NCI-H187 (cell line): ENCODE measurements at places on chromosomes 7 and 10.

DNA sequence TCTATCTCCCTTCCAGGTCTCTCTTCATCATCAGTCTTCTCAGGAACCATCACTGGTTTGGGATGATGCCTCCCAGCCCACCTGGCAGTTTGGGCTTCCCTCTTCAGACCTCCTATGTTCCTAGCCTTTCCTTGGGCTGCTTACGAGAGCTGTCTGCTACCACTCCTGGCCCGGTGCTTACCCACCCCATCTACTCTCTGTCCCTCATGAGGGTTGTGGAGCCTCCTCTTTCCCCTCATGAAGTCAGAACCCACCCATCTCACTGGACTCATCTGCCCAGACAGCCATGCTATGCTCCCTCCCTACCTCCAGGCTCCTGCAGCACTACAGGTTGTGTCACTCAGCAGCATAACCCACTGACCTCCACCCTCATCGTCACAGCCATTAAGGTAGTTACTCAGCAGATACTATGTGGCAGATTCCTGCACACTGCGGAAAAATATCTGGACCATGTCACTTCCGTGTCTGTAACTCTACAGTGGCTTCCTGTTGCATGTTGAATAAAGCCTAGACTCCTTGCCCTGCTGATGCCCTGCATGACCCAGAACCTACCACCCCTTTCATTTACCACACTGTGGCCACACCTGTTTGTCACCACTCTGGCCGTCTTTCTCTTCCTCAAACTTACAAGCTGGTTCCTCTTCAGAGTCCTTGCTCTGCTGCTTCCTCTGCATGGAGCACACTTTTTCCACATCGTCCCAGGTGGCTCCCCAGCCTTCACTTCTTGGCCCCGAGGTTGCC lies 2.0 kb downstream of the DBNL start:
- DNase-seq, result no peak

- no peak for DNase-seq
Observed at GRCh38 chr7:100641463-100641859, at the start of gene TFR2. TFR2 (minus strand) TSS chr7:100641552; CDS start chr7:100641509, 43 bp downstream.

DNA sequence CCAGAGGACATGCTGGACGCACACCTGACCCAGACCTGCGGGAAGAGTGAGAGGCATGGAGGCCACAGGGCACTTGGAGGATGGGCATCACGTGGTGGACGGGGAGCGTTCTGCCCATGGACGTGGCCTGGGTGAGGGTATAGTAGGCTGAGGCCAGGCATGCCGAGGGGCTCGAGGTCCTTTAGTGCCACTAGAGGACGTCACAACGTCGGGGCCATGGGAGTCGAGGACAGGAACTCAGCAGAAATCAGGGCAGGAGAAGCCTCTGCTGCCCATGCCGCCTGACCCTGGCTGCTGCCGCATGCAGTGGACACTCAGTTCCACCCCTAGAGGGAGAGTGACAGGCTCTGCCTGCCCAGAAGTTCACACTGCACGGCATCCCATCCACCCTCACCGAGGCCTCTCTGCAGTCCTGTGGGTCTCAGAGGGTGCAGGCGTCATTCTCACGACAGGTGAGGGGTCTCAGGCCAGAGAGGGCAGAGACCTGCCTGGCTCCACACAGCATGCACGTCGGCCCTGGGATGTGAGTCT lies 198.7 kb downstream of the ADARB2 start:
- DNase-seq, result no peak

- DNase-seq, result no peak
Observed at GRCh38 chr7:135731-136645, 56.4 kb upstream of the FAM20C start.

DNA sequence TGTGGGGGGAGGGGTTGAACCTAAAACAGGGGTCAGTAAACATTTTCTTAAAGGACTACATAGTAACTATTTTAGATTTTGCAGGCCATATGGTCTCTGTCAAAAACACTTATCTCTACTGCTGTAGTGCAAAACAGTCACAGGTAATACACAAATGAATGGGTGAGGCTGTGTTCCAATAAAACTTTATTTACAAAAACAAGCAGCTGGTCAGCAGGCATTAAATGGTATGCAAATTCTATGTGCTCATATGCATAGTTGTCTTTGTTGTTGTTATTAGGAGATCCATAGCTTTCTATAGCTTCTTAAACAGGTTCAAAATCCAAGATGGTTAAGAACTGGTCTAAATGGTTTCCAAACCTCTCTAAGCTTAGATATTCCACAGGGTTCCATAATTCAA lies 302.6 kb downstream of the RNLS start:
- no peak for DNase-seq
